Stomach (tissue), 19 donors: ENCODE measurements at places on chromosomes 1 and 21. TPM values are rescaled to one million over a fixed set of nuclear protein-coding genes. Genes with fewer than 3 reads are reported as not detected.

GMEB1 gene
- 9.8 TPM for total RNA-seq

MTOR gene
- 39.1 TPM for total RNA-seq

UTS2 gene
- total RNA-seq = not detected

DNA sequence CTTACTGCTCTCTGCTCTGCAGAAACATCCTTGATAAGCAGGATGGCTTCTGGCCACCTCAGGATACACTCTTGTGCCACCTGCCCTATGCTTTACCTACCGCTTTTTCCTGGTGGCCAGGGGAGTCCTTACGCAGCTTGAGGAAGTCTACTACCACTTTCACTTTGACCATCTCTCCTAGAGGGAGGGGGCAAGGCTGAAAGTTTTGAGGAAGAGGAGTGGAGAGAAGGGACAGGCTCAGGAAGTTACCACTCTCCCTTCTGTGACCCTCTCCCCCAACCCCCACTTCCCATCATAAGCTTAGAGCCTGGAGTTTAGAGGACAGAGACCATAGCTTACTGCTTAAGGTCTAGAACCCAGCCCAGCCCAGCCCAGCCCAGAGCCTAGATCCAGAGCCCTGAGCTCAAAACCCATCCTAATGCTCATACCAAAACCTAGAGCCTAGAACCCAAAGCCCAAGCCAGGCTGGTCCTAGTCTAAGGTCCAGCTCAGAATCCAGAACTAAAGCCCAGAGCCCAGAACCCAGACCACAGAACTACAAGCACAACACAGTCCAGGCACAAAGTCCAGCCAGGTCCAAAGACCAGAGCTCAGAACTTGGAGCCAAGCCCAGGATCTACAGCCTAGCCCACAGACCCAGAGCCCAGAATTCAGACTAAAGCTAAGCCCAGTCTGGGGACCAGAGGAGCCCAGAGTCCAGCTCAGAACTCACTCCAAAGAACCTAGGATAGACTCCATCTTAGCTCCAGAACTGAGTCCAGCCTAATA is 18.0 kb upstream of the MFSD2A start:
- no peak overlapping the region for H3K4me3 ChIP-seq
- no peak for DNase-seq
- no peaks in the 10 kb centered on the region for H3K36me3 ChIP-seq
- H3K4me1 ChIP-seq = no peaks in the 10 kb centered on the region

GRCh38 chr21:35953597-35953996 is 106.7 kb downstream of the SETD4 start:
- no peak overlapping the region for H3K4me3 ChIP-seq
- no peaks in the 10 kb centered on the region for H3K36me3 ChIP-seq
- H3K27me3 ChIP-seq = no peaks in the 10 kb centered on the region
- no peak for DNase-seq
- H3K4me1 ChIP-seq = no peaks in the 10 kb centered on the region

DNA sequence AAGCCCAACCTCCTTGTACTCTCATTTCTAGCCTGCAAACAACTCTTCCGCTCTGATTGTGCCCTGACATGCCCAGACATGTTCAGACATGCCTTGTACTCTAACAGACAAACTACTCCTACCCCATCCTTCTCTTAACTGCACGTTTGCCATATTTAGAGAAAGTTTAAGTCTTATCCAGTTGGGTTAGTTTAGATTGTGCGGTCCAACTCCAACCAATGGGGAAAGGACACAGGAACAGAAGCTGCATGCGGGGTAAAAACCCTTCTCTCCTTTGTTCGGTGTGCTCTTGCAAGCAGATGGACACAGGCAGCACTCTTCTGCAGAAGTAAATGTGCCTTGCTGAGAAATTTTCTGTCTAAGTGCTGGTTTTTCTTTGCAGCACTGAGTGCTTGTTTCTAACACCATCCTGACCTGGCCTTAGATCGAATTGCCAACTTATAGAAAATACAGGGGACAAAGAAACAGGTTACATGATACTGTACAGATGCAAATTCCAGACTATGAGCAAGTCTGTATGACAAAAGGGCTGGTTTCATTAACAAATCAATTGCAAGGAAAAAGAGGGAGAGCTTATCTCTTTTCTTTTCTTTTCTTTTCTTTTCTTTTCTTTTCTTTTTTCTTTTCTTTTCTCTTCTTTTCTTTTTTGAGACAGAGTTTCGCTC is 35.8 kb upstream of the IFNGR2 start:
- no peak for DNase-seq
- no peaks in the 10 kb centered on the region for H3K4me1 ChIP-seq
- H3K36me3 ChIP-seq = no peaks in the 10 kb centered on the region

DNA sequence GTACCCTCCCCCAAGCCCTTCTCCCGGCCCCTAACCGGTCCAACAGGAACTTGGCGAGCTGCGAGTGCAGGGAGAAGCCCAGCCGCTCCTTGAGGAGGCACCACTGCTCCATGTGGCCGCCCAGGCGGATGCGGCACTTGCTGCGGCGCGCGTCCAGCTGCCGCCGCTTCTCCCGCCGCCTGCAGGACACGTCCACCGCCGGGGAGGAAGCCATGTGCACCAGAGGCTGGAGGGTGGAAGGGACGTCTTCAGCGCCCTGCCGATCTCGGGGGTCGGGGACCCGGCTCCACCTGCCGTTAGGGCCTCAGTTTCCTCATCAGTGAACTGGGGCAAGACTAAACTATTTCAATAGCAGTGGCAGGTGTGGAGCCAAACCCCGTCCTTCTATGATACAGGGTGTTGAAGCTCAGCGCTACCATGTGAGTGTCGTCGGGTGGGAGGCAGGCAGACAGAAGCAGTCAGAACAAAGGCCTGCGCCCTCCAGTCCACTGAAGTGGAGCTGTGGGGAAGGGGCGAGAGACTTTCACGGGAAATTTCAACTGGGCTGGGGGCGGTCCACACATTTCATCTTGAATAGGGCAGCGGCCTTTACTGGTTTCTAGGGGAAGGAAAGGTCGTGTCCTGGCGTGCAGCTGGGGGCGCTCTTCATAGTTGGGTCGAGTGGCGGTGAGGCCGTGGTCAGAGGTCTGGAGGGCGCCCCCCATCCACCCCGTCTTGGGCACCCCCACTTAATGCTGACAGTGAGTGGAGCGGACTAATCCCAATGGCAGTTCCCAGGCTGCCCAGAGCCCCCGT is 592 bp downstream of the ZNF692 start:
- peaks cover 37% of the 10 kb centered on the region for H3K4me1 ChIP-seq
- no peaks in the 10 kb centered on the region for H3K27me3 ChIP-seq
- H3K4me3 ChIP-seq = peak overlapping the region; percentile 69
- peak overlapping the region; percentile 94 for H3K27ac ChIP-seq
- peaks cover 24% of the 10 kb centered on the region for H3K36me3 ChIP-seq
- DNase-seq = peak; percentile 85

GRCh38 chr1:32878183-32878582 is 7.5 kb upstream of the FNDC5 start:
- peaks cover 7% of the 10 kb centered on the region for H3K27me3 ChIP-seq
- H3K4me1 ChIP-seq = peaks cover 27% of the 10 kb centered on the region
- no peaks in the 10 kb centered on the region for H3K36me3 ChIP-seq

DNA sequence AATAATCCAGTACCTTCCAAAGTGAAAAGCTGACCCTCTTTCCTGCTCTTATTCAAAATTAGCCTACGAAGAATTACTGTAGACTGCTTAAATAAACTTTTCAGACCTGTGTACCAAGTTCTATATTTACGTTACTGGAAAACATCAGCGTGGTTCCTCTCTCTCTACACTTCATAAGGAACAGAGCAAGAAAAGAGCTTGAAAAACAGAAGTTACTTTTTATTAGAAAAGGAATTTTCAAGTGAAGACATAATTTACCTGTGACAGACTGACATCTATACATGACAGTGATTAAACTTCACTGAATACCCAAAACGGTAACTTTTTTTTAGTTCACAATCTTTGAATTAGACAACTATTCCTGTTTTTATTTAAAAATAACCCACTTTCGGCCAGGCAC is 2.7 kb downstream of the ENAH start:
- no peak for DNase-seq
- peak overlapping the region; percentile 92 for H3K4me3 ChIP-seq
- H3K4me1 ChIP-seq = peaks cover 14% of the 10 kb centered on the region

DNA sequence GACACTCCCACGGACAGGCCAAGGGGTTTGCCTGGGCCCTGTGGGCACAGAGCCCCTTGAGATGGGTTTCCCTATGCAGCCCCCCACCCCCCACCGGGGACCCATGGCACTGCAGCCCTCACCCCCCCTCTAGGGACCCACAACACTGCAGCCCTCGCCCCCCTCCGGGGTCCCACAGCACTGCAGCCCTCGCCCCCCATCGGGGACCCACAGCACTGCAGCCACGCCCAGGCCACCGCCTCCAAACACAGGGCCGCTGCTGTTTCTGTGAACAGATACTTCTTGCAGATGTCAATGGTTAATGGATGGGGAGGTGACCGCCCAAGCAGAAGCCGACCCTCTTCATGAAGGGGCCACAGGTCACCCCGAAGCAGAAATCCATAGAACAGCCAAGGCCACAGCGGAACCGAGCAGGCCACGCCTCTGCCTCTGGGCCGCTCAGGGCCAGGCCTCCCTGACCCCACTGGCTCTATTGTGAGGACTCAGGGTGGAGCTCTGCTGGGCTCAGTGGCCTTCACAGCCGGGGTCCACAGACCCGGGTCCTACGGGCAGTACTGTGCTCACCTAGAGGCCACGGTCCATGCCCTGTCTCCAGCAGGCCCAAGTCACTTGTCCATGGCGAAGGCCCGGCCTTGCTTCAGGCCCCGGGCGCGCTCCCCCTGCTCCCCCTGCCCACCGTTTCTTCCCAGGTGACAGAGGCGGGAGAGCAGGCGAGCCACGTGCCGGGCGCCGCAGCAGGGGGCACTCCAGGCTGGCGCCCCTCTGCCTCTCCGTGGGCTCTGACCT is 4.1 kb upstream of the POFUT2 start:
- no peak overlapping the region for H3K4me3 ChIP-seq
- peak; percentile 25 for DNase-seq

DNA sequence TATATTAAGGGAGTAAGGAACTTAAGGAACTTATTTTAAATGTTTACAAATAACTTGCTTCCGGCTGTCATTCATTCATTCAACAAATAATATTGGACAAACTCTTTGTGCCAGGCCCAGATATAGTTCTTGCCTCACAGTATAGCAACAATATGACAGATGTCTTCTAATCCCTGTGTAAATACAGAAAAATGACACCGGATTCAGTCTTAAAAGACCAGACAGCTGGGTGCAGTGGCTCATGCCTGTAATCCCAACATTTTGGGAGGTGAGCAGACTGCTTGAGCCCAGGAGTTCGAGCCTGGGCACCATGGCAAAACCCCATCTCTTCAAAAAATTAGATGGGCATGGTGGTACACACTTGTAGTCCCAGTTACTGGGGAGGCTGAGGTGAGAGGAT is 23.7 kb downstream of the EIF2B3 start:
- no peaks in the 10 kb centered on the region for H3K4me1 ChIP-seq
- peaks cover 8% of the 10 kb centered on the region for H3K36me3 ChIP-seq
- DNase-seq = no peak
- no peak overlapping the region for H3K4me3 ChIP-seq

GRCh38 chr1:217029281-217030157 is 306.3 kb upstream of the ESRRG start:
- no peaks in the 10 kb centered on the region for H3K27me3 ChIP-seq
- peak; percentile 36 for DNase-seq
- no peaks in the 10 kb centered on the region for H3K36me3 ChIP-seq
- H3K4me3 ChIP-seq = no peak overlapping the region

- no peaks in the 10 kb centered on the region for H3K27me3 ChIP-seq
- H3K4me1 ChIP-seq = peaks cover 29% of the 10 kb centered on the region
- peak overlapping the region; percentile 45 for H3K4me3 ChIP-seq
These were observed 376 bp downstream of the AVPR1B start for GRCh38 chr1:206116873-206117150.

- H3K36me3 ChIP-seq = no peaks in the 10 kb centered on the region
- no peaks in the 10 kb centered on the region for H3K4me1 ChIP-seq
- H3K27ac ChIP-seq = peak overlapping the region; percentile 60
- no peaks in the 10 kb centered on the region for H3K27me3 ChIP-seq
- no peak overlapping the region for H3K4me3 ChIP-seq
- DNase-seq = no peak
These were observed 163.8 kb downstream of the EIF4G3 start for GRCh38 chr1:21012937-21013336.
